ENCODE measurements at places on chromosomes 6 and 20. TPM values are rescaled to one million over a fixed set of nuclear protein-coding genes. Genes with fewer than 3 reads are reported as not detected.

- no peak for DNase-seq
These were observed 136.9 kb downstream of the FOXO3 start for GRCh38 chr6:108697561-108698161.

- no peak for DNase-seq
These were observed 25.6 kb downstream of the UTRN start for GRCh38 chr6:144310765-144311164.

DNA sequence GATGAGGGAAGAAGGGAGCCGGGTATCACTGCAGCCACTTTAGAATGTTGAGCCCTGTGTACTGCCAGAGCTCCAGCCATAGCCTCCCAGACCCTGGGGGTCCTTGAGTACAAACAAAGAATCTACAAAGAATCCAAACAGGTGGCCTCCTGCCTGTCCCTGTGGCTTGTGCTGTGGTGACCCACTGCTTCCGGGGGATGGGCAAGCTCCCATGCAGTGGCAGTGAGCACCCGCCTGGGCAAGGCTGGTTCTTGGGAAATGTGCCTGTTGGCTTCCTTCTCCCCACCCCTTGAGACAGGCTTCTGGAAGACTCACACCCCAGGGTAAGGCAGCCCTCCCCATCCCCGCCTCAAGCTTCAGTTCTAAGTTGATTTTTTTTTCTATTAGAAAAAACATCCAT, 13.9 kb downstream of the SIRPA start:
- no peak for DNase-seq

DNA sequence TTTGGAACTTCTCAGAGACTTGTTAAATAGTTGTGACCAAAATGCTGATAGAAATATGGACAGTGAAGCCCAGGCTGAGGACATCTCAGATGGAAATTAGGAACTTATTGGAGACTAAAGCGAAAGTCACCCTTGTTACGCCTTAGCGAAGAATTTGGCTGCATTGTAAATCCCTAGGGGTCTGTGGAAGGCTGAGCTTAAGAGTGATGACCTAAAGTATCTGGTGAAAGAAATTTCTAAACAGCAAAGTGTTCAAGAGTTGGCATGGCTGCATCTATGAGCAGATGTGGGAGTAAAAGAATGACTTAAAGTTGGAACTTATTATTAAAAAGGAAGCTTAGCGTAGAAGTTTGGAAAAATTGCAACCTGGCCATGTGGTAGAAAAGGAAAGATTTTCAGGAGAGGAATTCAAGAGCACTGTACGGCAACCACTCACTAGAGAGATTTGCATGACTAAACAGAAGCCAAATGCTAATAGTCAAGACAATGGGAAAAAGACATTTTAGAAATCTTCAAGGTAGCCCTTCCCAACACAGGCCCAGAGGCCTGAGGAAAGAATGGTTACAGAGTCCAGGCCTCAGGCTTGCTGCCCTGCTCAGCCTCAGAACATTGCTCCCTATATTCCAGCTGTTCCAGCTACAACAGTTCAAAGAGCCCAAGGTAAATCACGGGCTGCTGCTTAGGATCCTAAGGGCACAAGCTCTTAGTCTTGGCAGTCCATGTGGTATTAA, 61.6 kb upstream of the TNFRSF21 start:
- no peak for DNase-seq

Gene MMP24
- total RNA-seq, result 0.51 TPM
